Activated T-helper 1 cell treated with anti-CD3 and anti-CD28 coated beads, Interleukin-2, amount 50 U/mL, for 16 hours (primary cell): ENCODE measurements at places on chromosomes 6 and 20.

GRCh38 chr6:119874381-119874780 is 524.8 kb upstream of the MAN1A1 start:
- DNase-seq = no peak

- DNase-seq = no peak
Observed at GRCh38 chr6:105212587-105212986, 32.8 kb upstream of the POPDC3 start.

- no peak for DNase-seq
Observed at GRCh38 chr6:31968326-31968725, 3.6 kb downstream of the DXO start.

DNA sequence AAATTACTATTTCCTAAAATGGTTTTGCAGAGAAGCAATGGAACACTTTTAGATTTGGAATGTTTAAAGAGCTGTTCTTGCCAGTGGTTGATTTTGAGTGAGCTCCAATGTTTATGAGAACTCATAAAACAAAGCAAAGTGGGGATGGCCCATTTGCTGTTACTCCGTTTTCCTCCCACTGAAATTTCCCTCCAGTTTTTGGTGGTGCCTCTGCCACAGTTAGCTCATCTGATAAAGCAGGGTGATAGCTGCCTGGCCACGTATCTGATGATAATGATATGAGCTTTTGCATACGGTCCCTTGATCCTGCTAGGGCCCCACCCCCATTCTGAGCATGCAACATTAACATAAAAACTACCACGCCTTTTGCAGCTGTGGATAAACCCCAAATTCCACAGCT is 10.4 kb downstream of the CD83 start:
- DNase-seq = no peak

GRCh38 chr6:71478834-71479541 is 190.4 kb downstream of the OGFRL1 start:
- no peak for DNase-seq

GRCh38 chr20:50930139-50930975 is 880 bp downstream of the ADNP start:
- no peak for DNase-seq

DNA sequence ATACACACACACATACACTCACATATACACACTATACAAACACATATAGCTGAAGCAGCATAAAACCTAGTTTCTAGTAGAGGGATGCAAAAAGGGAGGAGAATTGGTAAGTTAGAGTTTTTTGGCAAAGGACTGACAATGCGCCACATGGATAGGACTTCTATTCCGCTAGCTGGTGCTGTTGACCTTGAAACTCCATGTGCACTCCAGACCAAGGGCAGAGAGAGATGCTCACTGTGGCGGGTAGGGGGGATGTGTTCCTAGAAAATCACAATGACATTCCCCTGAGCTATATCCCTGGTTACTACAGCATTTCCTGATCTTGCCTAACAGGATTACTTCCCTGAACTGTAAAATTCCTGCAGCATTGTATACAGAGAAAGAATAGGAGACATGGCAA is 19.2 kb downstream of the MICA start:
- no peak for DNase-seq

DNA sequence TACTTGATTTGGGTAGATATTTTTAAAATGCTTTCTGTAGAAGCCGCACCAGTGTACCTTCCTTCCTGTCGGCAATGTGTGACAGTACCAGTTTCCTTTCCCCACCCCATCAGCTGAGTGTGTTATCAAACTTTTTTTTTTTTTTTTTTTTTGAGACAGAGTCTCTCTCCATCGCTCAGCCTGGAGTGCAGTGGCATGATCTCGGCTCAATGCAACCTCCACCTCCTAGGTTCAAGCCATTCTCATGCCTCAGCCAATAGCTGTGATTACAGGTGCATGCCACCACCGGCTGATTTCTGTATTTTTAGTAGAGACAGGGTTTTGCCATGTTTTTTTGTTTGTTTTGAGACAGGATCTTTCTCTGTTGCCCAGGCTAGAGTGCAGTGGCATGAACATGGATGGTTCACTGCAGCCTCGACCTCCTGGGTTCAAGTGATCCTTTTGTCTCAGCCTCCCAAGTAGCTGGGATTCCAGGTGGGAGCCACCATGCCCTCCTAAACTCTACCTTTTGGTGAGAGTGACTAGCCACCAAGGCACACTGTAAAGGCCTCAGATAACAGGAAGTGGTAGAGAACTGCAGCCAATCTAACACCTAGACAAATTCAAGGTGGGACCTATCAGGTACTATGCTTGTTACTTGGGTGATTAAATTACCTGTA is 26.5 kb upstream of the ZBTB22 start:
- peak; percentile 32 for DNase-seq

DNA sequence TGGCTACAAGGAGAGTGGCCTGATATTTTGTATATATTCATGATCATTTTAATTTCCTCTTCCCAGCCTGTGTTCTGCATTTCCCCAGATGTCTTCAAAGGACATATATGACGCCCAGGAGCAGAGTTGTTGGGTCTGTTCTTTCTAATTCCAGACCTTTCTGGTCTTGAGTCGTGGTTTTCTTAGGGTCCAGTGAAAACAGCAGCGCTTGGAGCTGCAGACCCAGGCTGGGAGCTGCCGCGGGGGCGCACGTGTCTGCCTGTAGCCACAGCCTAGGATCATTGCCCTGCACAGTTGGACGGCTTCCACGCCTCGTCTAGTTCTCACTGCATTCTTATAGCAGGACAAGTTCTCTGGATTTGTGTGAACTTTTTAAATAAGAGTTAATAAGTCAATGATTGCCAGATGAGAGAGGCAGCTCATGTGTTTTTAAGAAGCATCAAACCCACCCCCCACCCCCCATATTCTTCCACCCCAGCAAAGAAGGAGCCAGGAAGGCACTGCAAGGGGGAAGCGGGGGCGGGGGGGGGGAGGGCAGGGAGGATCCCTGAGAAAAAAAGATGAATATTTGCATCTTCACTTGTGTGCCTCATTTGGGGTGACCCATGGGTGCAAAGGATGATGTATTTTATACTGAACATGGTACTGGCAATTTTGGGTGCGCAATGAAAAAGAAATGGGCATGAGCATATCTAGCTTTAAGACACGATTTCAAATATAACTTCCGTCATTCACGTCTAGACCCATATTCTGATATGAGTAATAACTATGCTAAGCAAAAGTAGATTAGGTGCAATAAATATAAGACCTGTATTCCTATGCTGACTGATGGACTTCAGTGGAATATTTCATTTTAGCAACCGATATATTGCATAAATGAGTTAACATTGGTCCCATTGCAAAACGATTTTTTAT is 160.0 kb downstream of the TBXT start:
- DNase-seq = no peak

DNA sequence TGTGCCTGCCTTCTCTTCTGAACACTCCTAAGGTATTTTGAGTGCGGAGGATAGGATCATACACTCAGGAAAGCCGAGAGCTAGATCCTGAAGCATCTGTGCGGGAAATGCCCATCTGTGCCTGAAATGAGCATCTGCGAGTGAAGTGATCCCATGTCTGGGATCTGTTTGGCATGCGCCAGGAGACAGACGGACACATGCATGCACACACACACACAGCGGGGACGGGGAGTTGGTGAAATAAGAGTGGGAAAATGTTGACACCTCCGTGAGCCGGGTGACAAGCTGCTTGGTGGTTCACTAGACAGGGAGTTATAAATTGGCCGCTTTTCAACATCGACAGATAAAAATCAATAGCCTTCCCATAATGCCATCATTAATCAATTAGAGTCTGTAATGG is 13.8 kb downstream of the SYNJ2 start:
- no peak for DNase-seq

DNA sequence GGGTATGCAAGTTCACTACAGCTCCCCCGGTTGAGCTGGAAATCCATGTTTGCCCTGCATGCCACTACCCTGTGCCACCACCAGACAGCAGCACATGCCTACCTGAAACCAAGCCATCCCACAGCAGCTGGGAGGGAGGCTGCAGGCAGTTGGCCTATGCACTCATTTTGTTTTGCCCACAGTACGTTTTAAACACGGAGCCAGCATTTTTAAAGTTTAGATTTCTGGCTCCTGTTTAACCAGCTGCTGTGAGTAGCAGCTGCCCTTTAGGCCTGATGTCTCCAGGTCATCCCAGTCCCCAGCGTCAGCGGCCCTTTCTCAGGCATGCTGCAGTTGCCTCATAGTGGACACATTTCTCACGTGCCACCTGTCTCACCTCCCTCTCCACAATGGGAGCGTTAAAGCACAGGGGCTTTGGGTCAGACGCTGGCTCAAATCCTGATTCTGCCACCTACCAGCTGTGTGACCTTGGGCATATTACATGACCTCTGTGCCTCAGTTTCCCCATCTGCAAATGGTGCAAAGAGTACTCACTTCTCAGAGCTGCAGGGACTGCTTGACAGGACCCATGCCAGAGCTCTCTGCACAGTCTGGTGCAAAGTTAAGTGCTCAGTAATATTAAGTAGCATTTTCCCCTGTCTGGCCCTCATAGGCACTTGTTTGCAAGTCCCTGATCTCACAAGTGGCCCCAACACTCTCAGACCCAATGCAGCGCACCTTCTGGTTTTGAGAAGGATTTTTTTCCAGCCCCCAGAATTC is 8.2 kb upstream of the UBE2V1 start:
- peak; percentile 17 for DNase-seq

- DNase-seq = no peak
Observed at GRCh38 chr6:160992061-160992979, 751 bp downstream of the MAP3K4 start.

DNA sequence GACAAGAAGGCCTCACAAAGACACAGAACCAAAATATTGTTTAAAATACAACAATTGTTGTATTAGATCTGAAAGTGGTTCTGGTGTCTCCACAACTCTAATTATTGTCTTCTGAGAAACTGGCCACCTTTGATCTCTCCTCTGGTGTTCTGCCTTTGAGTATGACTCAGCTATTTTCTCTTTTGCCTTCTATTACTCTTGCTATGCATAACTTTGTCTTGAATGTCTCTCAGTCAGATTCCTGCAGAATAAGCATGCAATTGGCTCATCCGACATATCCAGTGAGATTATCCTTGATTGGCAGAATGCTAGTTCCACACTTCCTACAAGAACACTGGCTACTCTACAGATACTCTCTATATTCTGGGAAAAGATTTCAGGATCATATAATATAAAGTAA is 14.3 kb upstream of the EPM2A start:
- no peak for DNase-seq

- DNase-seq = no peak
Observed at GRCh38 chr20:10368702-10369041, 65.3 kb downstream of the MKKS start.

DNA sequence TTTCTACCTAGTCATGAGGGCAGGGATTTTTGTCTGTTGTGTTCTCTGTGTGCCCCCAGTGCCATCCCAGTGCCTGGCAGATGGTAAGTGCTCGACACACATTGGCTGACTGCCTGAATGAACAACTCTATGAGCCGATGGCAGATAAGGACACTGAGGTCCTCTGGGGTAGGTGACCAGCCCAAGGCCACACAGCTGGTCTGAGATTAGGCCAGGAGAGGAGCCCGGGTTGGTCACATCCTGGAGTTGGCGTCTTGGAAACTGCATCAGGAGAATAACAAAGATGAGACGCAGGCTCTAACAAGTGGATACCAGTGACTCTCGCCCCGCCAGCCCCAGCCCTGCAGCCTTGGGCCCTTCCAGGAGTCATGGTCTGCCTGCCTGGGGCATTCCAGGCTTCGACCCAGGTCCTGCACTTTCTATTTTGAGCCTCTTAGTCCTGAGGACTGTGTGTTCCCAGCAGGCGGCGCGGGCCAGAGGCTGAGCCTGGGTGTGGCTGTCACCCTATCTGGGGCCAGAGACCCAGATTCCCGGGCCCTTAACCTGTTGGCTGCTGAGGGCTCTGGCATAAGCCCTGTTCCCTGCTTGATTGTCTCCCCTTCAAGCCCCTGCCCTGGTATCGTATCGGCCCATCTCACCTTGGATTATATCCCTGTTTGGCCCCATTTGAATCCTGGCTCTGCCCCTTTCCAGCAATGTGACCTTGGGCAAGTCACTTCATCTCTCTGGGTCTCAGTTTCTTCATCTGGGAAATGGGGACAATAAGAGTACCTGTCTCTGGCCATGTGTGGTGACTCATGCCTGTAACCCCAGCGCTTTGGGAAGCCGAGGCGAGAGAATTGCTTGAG is 88.3 kb downstream of the CEBPB start:
- no peak for DNase-seq

- no peak for DNase-seq
Observed at GRCh38 chr20:57800791-57801430, 91.1 kb upstream of the PMEPA1 start.

GRCh38 chr6:140462453-140463311 is 1088.2 kb upstream of the CITED2 start:
- DNase-seq = no peak

- DNase-seq = no peak
Observed at GRCh38 chr6:42429836-42430235, 21.9 kb downstream of the TRERF1 start.
